ENCODE measurements at places on chromosomes 7 and 10.

- DNase-seq, result no peak
These were observed 33.0 kb upstream of the GOLGA7B start for GRCh38 chr10:97816609-97817008.

DNA sequence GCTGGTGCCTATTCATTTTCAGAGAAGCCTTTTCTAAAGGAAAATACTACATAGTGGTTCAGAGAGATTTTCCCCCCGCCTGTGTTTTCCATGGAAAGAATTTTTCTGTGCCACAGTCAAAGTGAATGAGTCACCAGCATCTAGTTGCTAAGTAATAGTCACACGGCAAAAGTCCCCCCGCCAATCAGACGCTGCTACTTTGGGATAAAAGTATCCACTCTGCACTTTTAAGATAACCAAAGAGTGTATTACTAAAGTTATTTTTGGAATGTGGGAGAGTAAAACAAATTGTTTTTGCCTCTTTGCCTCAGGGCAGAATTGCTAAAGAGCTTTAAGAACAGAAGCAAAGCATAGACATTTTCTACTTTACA lies 23.5 kb downstream of the ABLIM1 start:
- DNase-seq, result no peak

DNA sequence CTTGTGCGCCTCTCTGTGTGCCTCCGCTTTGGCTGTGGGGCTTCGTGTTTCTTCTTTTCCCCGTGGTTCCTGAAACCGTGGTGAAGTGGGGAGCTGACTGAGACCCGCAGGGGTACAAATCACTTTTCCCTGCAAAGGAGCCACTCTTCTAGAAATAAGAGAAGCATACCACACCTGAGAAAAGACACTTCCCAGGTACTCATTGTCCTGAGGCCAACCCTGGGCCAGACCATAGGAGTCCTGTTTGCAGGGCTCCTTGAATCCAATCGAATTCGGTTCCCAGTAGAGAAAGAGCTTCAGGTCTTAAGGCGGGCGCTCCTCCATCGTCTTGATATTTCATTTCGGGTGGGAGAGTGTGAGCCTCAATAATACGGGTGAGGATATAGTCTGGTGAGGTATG lies 32.4 kb upstream of the ZNF273 start:
- no peak for DNase-seq

DNA sequence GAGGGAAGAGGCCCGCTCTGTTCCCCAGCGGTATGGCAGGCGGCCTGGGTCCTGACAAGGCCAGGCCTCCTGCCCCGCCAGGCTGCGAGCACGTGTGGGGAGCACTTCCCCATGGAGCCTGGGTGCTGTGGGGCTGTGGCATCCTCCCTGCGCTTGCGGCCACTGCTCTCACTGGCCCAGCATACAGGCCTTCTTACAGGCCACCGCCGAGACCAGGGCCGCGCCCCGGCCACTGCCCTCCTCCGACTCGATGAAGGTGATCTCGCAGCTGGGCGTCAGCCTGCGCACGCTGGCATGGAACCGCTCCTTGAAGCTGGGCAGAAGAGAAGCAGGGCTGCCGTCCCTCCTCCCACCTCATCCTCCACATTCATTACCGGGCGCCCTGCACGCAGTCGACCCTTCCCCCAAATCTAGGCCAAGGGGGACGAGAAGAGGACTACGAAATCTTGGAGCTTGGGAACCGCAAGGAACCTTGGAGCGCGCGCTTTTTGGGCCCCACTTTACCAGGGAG lies 3.9 kb upstream of the MYL7 start:
- no peak for DNase-seq

DNA sequence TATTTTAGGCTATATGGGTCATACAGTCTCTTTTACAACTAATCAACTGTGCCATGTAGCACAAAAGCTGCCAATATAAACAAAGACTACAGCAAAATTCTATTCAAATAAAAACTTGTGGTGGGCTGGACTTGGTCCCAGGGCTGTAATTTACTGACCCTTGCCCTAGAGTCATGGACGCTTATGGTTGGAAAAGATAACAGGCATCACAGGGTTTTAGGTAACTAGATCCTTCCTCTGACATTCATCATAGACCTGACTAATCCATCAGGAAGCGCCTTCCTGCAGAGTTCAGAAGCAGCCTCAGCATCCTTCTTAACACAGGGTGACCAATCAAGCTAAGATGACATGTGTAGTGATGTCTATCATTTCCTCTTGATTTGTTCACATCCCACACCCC lies 40.2 kb upstream of the GPAM start:
- no peak for DNase-seq

DNA sequence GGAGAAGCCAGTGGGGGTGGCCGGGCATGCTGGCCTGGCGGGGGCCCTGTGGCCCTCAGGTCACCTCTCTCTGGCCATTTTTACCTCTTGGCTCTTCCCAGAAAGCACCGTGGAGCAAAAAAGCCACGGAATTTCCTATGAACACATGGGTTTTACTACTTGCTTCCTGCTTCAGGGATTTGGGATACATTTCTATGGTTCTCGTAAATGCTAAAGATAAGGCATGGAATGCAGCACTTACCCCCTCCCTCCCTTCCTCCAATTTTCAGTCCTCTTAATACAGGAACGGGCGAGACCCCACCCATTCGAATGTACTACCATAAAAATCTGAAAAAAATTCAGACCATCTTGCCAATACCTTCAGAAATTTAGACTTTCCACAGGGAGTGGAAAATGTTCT lies 279.7 kb downstream of the ARHGAP12 start:
- no peak for DNase-seq

DNA sequence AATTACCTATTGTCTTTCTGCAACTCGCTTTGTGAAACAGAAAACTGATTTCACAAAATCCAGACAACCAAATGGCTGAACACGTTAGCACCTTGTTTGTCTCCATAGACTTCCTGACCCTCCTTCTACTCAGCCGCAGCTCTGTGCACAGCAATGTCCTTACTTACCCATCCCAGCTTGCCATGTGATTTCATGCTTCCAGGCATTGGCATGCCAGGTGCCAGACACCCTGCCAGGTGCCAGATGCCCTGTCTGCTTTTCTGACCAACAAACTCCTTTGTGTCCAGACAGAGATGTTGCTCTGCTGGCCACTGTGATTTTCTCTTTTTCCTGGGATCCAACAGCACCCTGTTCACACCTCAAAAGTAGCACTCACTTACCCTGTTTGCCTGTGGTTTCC lies 16.1 kb upstream of the FAM170B start:
- no peak for DNase-seq

GRCh38 chr7:2876031-2876731 lies 32.1 kb upstream of the GNA12 start:
- DNase-seq, result no peak

DNA sequence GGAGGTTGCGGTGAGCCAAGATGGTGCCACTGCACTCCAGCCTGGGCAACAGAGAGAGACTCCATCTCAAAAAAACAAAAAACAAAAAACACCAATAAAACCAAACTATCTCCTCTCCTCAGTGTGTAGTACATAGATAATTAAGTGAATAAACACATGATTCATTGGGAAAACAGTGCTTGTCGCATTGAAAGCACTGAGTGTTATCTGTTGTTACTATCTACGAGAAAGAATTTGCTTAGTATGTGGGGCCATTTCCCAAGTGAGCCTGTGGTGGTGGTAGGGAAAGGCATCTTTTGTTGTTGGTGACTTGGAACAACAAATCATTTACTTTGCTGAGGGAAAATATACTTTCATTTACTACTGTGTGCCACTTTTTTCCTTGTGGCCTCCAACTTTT lies 42.6 kb downstream of the RSBN1L start:
- no peak for DNase-seq

DNA sequence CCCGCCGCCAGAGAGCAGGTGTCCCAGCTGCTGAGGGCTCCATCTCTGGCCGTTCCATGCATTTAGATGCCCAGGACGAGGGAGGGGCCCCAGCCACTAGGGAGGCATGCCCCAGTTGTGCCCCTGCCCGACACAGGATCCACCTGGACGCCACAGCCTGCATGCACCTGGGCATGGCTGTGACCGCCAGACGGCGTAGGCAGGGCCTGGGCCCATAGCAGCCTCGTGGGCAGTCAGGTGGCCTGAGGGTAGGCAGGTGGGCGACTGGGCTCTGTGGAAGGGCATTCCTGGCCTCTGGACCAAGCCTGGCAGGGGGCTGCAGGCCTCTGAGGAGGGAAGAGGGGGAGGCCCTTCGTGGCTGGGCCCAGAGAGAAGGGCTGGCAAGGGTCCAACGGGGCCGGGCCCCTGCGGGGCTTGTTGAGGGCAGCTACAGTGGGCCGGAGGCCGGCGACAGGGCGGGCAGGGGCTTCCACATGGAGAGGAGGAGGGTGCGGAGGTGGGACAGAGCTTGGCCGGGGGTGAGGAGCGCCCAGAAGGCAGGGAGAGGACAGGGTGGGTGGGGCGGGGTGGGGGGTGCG lies 76.0 kb upstream of the NKX6-2 start:
- DNase-seq, result no peak

DNA sequence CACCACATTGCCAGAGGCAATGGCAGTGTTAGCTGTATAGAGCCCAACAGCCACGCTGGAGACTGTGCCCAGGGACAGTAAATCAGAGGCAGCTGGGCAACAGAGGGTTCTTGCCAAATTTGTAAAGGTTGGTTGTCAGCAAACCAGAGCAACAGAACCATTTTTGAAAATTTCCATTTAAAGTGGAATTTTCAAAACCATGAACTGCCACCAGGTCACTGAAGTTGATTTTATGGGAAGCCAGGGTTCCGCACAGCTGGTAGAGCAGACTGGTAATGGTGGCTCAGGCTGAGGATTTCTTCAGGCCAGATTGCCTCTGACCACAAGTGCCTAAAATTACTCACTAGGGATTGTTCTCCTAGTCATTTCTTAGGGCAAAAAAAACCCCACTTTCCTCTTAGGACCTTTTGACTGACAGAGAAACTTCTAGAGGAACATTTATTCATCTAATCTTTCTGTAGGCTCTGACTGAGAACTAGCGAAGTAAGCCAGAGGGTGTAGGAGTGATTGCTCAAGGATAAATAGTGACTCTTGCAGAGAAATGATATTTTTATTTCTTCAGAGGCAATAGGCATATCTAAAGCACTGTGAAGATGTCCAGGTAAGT lies 342.4 kb downstream of the BBS9 start:
- no peak for DNase-seq

DNA sequence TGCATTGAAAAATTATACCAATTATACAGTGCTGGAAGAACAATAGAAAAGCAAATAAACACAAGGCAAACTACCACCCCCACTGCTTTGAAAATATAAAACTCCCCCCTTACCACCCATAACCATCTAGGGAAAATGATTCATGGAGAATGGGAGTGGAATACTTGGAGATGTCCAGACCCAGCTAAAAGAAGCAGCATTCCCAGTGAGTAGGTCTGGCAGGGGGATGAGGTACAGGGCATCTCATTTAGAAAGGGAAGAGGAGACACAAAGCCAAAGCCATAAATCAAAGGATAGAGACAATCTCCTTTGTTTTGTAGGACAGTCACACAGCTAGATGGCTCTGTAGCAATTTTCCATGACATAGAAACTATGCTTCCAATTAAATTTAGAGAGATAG lies 36.0 kb upstream of the DGKI start:
- no peak for DNase-seq

- no peak for DNase-seq
These were observed 24.4 kb downstream of the JMJD1C start for GRCh38 chr10:63441404-63441803.

DNA sequence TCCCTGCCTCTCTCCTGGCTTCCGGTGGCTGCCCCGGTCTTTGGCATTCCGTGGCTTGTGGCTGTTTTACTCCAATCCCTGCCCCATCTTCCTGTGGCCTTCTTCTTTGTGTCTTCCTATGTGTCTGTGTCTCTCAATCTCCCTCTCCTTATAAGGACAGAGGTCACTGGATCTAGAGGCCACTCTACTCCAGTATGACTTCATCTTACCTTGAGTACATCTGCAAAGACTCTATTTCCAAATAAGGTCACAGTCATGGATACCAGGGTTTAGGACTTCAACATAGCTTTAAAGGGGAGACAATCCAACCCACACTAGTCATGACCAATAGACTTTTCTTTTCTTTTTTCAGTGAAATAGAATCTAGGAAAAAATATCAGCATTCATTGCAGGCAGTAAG lies 153.3 kb upstream of the INSYN2A start:
- no peak for DNase-seq

- DNase-seq, result no peak
These were observed 17.1 kb upstream of the SEPHS1 start for GRCh38 chr10:13365243-13365642.

- no peak for DNase-seq
These were observed 33.5 kb upstream of the ANTXRL start for GRCh38 chr10:46253076-46254006.

DNA sequence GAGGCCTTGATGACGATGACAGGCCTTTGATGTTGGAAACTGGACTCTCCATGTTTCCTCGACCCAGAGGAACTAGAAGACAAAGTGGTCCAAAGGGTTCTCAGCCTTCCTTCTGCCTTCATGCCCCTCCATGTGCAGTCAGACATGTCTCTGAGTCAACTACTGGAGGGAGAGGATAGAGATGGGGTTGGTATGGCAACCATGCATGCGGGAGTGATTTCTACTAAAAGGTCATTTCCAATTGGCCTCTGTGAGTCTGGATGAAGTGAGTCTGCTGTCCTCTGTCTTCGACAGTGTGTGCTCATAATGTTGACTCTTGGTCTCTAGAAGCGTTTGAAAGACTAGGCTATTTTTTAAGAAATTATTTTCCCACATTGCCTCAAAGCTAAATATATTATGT lies 29.2 kb downstream of the STK17A start:
- DNase-seq, result no peak

DNA sequence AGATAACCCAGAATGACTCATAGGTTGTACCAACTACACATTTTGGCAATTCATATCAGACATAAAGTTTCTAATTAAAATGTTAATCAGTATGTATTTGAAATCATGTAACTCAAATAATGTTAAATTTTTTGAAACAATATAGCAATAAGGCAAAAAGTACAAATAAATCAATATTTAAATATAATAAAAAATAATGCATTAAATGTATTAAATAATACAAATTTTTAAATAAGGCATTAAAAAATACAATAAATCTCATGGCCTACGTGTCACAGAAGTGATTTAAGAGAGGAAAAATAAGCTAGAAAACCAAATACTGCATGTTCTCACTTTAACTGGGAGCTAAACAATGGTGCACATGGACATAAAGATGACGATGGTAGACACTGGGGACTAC lies 9.1 kb downstream of the PON2 start:
- no peak for DNase-seq

- no peak for DNase-seq
These were observed 69.7 kb downstream of the ITGB1 start for GRCh38 chr10:32888161-32888927.

GRCh38 chr10:124020981-124021815 lies 72.2 kb downstream of the CHST15 start:
- DNase-seq, result no peak
